ENCODE measurements at places on chromosomes 1 and 21.

GRCh38 chr1:177230228-177231016 lies 59.7 kb downstream of the BRINP2 start:
- no peak for DNase-seq

DNA sequence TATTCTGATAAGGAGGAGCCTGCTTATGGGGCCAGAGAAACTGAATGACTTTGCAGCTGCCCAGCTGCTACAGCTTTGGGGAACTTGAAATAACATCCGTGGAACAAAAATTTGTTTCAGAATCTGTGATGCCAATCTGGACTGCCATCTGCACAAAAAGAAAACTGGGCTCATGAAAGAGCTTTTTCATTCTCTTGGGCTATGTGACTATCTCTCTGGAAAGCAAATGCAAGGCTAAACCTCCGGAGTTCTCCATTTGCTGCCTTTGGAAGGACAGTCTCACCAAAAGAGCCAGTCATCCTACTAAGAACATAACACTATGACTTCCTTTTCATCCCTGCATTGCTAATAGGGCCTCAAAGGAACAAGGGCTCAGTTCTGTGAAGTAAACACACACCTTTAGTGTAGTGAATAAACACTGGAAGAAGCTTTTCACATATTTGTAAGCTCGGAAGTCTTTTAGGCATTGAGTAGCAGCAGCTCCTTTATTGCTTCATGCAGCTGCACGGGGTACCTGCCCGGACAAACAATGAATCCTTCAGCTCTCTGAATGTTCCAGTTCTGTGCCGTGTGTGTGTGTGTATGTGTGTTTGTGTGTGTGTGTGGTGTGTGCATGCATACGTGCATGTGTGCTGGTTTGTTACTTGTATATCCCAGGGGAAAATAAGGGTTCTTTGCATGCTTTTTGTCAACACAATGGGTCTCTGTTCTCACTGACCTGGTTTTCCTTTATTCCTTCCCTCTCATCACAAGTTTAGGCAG lies 255.5 kb upstream of the SGIP1 start:
- peak; percentile 93 for DNase-seq

- DNase-seq, result no peak
Measured at GRCh38 chr1:160438317-160438918, 38.1 kb downstream of the VANGL2 start.

GRCh38 chr1:13730751-13731482 lies 30.9 kb downstream of the PRDM2 start:
- peak; percentile 97 for DNase-seq

GRCh38 chr1:3277011-3277471 lies 177.4 kb upstream of the ARHGEF16 start:
- no peak for DNase-seq

- no peak for DNase-seq
Measured at GRCh38 chr1:172928412-172928811, 122.3 kb downstream of the TNFSF18 start.

DNA sequence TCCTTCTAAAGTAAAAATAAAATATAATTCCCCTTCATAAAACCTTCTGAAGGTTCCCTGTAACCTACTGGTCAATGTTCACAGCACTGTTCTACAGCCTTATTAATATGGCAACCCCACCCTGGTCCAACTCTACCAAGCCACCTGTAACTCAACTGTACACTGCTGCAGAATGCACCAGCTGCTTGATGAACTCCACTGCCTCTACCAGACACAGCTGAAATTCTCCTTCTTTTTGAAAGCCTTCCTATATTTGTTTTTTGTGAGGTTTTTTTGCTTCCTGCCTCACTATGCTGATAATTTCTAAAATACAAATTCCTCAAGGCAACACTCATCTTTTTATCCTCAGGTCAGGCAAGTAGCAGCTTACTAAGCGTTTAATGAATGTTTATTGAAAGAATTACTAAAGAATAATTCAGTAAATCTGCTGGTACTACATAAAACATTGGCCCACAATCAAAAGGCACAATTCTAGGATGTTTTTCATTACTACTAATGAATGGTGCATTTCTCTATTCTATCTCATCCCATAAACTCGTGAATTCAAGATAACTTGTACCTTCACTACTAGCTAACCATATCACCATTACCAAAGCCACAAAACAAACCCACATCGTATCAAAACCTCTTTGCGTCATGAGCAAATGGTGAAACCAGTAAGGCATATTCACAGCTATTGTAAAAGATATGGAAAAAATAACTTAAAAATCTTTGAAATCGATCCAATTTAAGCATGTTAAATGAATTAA lies 2.4 kb downstream of the SSX2IP start:
- no peak for DNase-seq

GRCh38 chr21:44873356-44874239 lies at the start of gene PTTG1IP:
TSS of gene PTTG1IP (minus strand) at chr21:44873690. CDS start at chr21:44873616, 74 bp downstream.
- DNase-seq, result peak; percentile 98

- no peak for DNase-seq
Measured at GRCh38 chr1:232529747-232530146, 100.2 kb downstream of the SIPA1L2 start.

GRCh38 chr1:217525773-217526490 lies 105.0 kb downstream of the GPATCH2 start:
- DNase-seq, result no peak

DNA sequence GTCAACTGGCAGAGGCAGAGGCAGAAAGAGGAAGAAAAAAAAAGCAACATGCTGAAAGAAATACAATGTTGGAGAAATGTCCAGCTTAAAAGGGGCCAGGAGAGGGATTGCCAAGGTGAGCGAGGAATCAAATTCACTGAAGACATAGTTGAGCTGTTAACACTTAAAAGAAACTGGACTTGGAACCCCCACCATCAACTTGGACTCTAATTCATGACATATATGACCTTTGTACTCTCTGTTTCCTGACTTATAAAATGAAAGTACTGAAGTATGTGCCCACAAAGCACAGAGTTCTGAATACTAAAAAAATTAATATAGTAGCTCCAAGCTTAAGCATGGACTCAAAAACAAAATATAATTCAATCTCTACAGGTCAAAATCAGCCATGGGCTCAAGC lies 16.1 kb downstream of the PRR9 start:
- peak; percentile 29 for DNase-seq

GRCh38 chr1:39174390-39175081 lies 30.0 kb upstream of the MACF1 start:
- no peak for DNase-seq

GRCh38 chr1:215482079-215482478 lies 85.0 kb upstream of the KCTD3 start:
- no peak for DNase-seq

DNA sequence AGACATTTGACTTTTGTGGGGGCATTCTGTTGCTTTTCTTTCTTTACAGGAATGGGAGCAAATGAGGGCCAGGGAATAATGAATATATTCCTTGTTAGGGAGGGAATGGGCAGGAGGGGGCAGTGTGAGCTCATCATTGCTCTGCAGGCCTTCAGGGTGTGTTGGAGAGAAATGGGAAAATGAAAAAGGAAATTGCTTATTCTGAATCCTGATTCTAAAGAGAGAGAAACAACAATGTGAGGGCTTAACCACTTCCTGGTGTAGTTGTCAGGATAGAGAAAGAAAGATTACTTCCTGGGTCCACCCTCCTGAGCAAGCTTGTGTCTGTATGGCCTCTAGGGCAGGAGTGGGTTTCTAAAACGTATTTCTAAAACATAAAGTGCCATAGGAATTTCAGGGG lies 28.3 kb downstream of the VANGL2 start:
- peak; percentile 34 for DNase-seq

DNA sequence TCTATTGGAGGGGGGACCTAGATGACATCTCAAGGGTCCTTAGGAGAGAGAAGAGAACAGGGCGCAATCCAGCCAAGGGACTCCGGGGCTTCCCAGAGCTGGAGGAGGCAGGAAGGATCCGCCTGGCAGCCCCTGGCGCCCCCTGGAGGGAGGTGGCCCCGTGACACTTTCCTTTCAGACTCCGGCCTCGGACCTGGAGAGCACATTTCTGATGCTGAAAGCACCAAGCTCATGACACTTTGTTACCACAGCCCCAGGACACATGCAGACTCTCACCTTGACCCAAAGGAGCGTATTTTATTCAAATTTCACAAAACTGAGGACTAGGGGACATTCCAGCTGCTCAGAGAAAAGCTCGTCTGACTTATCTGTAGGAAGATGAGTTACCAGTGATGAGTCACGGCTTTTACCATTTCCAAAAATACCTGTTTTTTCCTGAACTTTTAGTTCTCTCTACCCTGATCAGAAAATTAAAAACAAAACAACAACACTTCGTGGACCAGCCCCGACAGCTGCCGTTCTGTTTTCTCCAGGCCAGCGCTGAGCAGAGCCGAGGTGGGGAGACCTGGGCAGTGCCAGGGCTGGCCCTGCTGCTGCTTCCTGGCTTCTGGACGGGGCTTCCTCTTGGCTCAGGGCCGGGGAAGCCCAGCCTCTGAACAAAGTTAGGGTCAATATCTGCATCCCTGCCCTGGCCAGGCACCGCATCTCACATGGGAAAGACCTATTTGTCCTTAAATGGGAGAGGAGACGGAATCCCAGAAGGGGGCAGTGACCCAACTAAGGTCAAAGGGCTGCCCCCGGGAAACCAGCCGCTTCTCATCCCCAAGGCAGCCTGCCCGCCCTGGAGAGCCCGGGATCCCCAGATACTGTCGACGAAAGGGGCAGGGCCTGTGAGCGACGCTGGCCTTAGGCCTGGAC lies 21.6 kb upstream of the POFUT2 start:
- DNase-seq, result peak; percentile 51

DNA sequence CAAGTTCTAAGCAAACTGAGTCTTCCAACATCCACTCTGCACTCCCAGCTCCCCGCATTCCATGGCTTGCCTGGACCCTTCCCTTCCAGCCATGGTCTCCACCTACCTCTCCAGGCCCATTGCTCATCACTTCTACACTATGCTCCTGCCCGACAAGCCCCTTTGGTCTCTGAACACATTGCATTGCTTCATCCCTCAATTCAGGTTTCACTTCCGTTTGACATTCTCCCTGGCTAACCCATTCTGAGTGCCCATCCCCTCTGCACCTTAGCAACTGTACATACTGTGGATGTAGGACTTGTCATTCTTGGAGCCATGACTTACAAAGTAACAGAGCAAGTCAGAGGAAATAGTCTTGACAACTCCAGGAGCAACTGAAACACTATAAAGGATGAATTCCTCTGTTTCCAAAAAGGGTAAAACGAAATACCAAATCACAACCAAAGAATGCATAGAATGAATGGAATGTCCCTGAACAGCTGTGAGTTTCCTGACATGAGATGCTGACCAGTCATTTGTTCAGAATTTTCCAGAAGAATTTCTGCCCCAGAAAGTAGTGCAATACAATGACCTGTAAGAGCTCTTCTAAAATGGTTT lies 66.7 kb downstream of the KCNJ6 start:
- DNase-seq, result no peak

GRCh38 chr21:23160914-23161313 lies 2162.7 kb downstream of the NCAM2 start:
- no peak for DNase-seq

- peak; percentile 80 for DNase-seq
Measured at GRCh38 chr1:9078015-9078751, 8.7 kb upstream of the SLC2A5 start.

DNA sequence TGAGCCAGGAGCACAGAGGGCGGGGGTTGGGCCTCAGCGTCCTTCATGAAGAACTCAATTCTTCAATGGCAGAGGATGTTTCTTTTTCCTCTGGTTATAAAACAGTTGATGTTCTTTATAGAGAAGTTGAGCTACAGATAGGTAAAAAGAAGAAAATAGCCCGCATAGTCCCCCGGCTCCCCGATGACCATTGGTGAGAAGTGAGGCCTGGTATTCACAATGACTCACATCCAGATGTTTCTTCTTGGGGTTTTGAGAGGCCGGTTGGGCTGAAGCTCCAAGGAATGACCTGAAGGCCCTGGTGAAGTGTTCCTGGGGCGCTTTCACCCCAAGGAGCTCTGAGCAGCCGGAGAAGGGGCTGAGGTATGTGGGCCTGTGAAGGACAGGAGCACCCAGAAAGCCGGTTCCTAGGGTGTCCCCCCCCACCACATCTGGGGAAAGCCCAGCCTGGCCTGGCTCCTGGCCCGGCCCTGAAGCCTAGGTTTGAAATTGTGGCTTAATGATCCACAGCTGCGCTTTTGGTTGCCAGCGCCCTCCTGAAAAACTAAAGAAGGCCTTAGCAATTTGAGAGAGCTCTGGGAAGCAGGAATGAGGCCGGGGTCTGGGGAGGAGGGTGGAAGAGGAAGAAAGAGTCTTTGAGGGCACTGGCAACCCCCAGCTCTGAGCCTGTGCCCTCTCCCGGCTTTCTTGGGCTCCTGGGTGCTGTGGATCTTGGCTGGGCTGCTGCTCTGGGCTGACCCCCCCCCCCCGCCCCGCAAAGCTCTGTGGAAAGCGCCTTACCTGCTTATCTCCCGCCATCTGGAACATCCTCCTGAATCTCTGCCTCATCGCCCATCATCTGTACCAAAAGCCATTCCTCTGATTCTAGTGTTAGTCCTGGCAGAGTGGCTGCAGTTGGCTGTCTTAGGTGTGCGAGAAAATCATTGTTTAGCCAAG lies 444.7 kb downstream of the CAMTA1 start:
- DNase-seq, result no peak

DNA sequence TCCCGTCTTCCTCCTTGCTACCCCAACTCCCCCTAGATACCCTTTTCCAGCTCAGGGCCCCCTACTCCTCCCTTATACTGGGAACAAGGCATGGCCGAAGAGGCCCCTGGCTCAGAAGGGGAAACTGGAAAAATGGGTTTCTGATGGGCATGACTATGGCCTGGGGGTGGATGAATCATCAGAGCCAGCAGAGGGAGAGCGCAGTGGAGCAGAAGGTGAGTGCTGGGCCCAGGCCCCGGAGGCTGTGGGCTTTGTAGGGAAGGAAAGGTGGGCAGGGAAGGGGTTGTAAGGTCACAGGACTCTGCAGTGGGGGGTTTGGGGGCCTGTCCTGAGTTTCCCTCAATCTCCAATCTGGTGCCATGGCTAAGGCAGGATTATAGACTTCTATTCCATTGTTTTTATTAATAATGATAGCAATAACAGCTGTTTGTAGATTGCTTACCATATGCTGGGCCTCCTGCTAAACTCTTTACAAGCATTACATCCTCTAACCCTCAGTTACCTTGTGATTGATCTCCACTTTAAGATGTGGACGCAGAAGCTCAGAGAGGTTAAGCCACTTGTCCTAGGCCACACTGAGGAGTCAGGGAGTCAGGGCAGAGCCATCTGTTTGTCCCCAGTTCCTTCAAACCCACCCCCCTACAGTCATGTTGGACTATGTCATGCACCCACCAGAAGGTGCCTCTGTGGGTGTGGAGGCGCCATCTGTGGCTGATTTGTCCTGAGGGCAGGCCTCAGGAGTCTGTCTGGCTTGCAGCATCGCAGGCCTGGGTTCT lies 36.2 kb upstream of the ZNF362 start:
- DNase-seq, result no peak

- no peak for DNase-seq
Measured at GRCh38 chr1:46203738-46204405, 738 bp downstream of the LURAP1 start.

- no peak for DNase-seq
Measured at GRCh38 chr1:89918127-89918793, 76.7 kb upstream of the ZNF326 start.

GRCh38 chr1:160438935-160439334 lies 38.6 kb downstream of the VANGL2 start:
- DNase-seq, result no peak

GRCh38 chr1:168709405-168710363 lies 19.3 kb downstream of the DPT start:
- DNase-seq, result no peak

Measured in common myeloid progenitor, CD34-positive (primary cell).